ENCODE measurements at places on chromosomes 1 and 21. TPM values are rescaled to one million over a fixed set of nuclear protein-coding genes. Genes with fewer than 3 reads are reported as not detected.

Gene OR2L8
- 0.08 TPM for total RNA-seq

Gene SGIP1
- total RNA-seq, result 2.5 TPM

Gene NECTIN4
- total RNA-seq, result not detected

Gene KIF17
- 1.7 TPM for total RNA-seq

- H3K36me3 ChIP-seq, result no peaks in the 10 kb centered on the region
- H3K4me3 ChIP-seq, result no peak overlapping the region
- DNase-seq, result no peak
- no peaks in the 10 kb centered on the region for H3K27me3 ChIP-seq
- H3K4me1 ChIP-seq, result no peaks in the 10 kb centered on the region
Measured at GRCh38 chr21:42799948-42800347, 79.4 kb downstream of the WDR4 start.

DNA sequence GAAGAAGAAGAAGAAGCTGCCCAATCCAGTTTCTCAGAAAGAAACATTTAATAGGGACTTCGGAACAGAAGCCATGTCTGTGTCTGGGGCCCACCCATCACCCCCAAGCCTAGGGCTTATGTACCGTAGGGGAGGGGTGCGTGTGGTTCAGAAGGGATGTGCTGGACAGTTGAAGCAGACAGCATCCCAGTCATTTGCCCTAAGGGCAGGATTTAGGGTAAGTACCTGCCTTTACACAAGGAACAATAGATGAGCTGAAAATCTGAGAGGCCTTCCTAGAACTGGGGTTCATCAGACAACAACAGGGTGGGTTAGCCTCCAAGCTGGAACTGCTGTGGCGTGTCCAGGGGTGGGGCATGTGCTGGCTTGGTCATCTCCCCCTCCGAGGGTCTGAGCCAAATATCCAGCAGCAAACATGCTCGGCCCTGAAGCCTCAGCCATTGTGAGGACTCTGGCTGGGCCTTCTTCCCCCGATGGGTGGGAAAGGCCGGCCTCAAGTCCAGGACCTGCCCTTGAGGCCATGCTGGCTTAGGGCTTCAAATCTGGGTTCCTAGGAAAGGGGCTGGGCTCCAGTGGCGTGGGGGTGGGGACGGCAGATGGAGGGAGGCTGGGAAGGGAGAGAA, 12.1 kb downstream of the CSTB start:
- no peak for DNase-seq
- peaks cover 18% of the 10 kb centered on the region for H3K36me3 ChIP-seq
- H3K4me3 ChIP-seq, result no peak overlapping the region
- H3K27me3 ChIP-seq, result no peaks in the 10 kb centered on the region

DNA sequence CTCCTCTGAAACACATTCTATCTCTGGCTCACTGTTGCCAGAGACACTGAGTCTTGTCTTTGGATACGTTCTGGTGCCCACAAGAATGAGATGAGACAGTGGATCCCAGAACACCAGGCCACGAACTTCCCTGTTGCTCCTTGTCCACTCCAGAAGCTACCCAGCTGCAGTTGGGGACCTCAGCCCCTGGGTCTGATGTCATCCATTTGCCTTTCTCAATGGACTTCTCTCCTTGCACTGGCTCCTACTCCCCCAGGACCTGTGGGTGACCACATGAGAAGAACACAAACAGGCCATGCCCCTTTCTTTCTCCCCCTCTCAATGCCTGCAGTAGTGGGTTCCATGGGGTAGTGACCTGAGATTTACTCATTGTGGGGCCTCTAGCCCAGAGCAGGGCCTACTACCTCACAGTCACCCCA, 5.9 kb downstream of the NBPF1 start:
- H3K27ac ChIP-seq, result peak overlapping the region; percentile 65
- no peaks in the 10 kb centered on the region for H3K27me3 ChIP-seq
- peak; percentile 38 for DNase-seq
- peaks cover 37% of the 10 kb centered on the region for H3K4me1 ChIP-seq

DNA sequence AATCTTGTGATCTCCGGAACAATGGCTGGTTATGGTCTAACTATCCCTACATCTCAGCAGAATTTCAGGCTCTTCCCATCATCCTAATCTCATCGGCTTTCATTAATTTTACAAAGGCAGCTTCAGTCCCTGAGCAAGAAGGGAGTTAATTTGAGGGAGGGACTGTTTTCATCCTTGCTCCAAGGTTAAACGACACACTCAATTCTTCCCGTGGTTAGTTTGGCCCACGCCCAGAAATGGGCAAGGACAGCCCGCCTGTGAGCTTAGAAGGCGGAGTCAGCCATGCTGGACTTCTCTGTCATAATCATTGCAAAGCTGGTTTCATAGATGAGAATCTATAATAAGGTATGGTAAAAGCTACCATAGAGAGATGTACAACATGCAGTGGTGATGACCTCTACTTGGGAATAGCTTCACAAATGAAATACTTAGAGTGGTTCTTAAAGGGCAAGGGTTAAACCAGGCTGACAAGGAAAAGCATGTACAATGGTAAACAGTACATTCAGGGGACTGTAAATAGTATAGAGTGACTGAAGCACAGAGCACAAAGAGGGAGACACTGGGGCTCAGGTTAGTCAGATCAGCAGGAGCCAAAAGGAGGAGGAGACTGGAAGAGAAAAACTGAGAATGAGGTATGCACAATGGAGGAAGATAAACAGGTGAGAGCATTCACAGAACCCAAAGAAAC, 108.8 kb downstream of the SMYD3 start:
- no peak overlapping the region for H3K27ac ChIP-seq
- no peaks in the 10 kb centered on the region for H3K36me3 ChIP-seq
- no peak for DNase-seq
- no peaks in the 10 kb centered on the region for H3K27me3 ChIP-seq
- H3K4me1 ChIP-seq, result no peaks in the 10 kb centered on the region
- H3K4me3 ChIP-seq, result no peak overlapping the region

DNA sequence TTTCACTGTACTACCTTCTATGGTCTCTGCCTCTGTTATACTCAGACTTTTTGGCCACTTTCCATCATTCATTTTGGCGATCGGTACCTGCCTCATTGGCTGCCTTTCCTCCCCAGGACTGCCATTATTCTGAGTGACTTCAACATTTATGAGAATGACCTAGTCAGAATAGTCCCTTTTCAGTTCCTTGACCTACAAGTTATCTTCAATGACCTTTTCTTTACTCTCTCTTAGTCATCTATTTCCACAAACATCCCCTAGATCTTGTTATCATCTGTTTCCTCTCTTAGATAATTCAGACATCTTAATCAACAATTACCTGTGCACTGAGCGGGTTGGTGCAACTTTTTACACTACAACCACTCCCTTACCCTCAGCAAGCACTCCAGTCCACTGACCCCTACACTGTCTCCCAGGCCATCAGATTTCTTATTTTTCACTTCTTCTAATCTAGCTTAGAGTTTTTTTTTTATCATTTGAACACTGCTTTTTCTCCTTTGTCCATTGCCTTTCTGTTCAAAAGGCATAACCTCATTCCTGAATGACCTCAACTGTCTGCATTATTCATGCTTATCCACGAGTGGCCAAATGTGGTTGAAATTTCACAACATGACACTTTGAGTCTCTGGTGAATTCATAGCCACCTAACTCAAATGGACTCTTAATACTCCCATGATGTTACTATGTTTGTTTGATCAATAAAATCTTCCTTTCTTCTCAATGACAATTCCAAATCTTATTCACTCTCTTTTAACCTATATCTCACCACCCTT, 112.7 kb downstream of the HMCN1 start:
- H3K4me1 ChIP-seq, result no peaks in the 10 kb centered on the region
- no peak overlapping the region for H3K4me3 ChIP-seq
- H3K27me3 ChIP-seq, result no peaks in the 10 kb centered on the region
- no peak overlapping the region for H3K27ac ChIP-seq
- H3K36me3 ChIP-seq, result no peaks in the 10 kb centered on the region

GRCh38 chr1:100039591-100039990, 69.8 kb downstream of the SLC35A3 start:
- no peak overlapping the region for H3K4me3 ChIP-seq
- peak overlapping the region; percentile 89 for H3K27ac ChIP-seq
- H3K36me3 ChIP-seq, result no peaks in the 10 kb centered on the region
- H3K4me1 ChIP-seq, result peaks cover 5% of the 10 kb centered on the region
- H3K27me3 ChIP-seq, result no peaks in the 10 kb centered on the region

DNA sequence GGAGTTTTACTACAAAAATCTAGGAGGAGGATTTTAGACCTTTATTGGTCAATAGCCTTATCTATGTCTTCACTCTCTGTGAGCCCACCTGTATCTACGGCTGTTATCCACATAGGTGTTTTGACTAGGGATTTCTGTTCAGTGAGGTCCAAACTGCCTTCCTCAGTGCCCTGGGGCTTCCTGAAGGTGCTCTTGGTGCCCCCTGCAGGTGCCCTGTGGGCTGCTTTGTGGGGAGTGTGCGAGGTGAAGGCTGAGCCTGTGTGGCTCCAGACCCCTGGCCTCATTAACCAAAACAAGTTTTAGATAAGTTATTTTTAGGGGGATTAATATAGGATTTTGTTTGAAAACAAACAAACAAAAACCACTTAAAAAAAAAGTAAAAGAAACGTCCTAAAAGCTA, 122.5 kb downstream of the KIF26B start:
- H3K4me1 ChIP-seq, result no peaks in the 10 kb centered on the region
- H3K4me3 ChIP-seq, result no peak overlapping the region
- no peaks in the 10 kb centered on the region for H3K36me3 ChIP-seq
- H3K27me3 ChIP-seq, result no peaks in the 10 kb centered on the region
- no peak for DNase-seq

DNA sequence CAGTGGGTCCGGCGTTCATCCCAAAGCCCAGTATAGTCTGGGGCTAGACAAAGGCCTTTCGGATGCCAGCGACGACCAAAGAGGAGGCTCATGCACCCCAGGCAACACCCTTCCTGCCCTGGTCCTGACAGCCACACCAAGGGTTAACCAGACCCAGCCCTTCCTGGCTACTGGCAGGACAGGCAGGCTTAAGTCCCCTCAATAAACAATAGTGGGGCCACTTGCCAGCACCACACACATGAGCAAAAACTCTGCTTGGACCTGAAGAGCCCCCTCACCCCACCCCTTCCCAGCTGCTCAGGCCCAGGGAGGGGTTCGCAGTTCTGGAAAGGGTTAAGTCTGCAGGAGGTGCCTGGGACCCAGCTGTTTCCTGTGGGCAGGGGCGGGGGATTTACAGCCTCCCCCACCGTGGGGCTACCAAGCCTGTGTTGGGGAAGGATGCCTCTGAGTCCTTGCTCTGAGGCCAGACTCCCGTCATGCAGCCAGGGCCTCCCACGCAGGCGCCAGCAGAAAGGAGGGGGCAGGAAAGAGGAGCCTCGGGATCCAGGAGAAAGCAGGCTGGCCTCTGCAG, 18.2 kb downstream of the PHLDA3 start:
- DNase-seq, result no peak
- H3K4me3 ChIP-seq, result no peak overlapping the region
- no peaks in the 10 kb centered on the region for H3K27me3 ChIP-seq
- no peak overlapping the region for H3K27ac ChIP-seq

DNA sequence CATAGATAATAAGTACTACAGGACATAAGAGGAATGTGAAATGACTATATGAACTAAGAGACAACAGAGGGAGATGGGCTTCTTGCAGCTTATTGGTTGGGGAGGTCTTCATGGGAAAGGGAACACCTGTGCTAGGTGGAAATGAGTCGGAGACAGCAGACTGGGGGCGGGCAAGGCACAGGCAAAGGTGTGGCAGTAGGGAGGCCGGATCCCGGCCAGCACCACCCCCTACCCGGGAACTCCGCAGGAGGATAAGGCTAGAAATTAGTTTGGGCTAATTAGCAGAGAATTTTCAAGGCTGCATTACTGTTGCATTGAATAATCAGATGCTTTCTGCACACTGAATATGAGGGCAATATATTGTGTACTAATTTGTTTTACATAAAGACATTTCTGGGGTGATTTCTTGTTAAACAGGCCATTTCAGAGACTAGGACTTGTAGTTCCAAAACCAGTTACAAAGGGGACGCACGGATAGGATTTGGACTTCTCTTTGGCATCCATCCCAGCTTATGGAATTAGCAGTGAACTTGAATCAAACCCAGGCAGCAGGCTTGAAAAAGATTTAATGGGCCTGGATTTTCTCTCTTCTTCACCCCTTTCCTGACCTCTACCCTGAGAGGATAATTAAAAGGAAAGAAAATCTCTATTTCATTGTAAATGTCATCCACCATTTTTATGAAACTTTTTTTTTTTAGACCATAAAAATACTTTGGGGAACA, 2.2 kb upstream of the HUNK start:
- no peak for DNase-seq
- peaks cover 5% of the 10 kb centered on the region for H3K4me1 ChIP-seq
- H3K4me3 ChIP-seq, result no peak overlapping the region
- no peaks in the 10 kb centered on the region for H3K36me3 ChIP-seq

DNA sequence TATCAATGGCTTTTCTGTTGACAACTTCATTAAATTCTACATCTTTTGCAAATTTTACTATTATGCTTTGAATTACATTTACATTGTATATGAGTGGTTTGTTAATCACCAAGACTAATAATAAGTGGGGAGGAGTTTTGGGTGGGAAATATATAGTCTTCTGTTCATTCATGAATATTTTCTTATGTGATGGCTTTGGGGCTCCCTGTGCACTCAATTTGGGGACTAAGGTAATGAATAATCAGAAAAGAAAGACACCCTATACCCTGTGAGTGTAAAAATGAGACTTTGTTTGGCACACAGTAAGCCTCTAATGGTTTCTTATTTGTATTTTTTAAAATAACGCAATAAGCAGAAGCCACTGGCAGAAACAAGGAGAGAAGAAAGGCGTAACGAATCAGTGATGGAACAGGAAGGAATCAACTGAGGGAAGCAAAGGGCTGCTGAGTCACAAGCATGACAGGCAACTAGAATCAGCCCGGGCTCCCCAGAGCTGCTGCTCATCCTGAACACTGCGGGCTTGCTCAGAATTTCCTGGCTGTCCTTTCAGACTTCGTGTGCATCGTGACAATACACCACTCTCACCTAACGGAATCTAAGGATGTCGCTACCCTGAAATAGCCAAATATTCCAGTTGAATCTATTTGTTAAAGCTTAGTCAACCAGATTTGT, 20.8 kb upstream of the RGS2 start:
- no peaks in the 10 kb centered on the region for H3K27me3 ChIP-seq
- no peak overlapping the region for H3K27ac ChIP-seq
- no peak for DNase-seq
- H3K36me3 ChIP-seq, result no peaks in the 10 kb centered on the region
- no peak overlapping the region for H3K4me3 ChIP-seq

- DNase-seq, result no peak
- no peak overlapping the region for H3K27ac ChIP-seq
- H3K36me3 ChIP-seq, result no peaks in the 10 kb centered on the region
- H3K4me1 ChIP-seq, result no peaks in the 10 kb centered on the region
Measured at GRCh38 chr1:176577646-176578197, 114.7 kb downstream of the PAPPA2 start.

GRCh38 chr21:29224006-29224405, 74.7 kb upstream of the BACH1 start:
- H3K4me1 ChIP-seq, result no peaks in the 10 kb centered on the region
- no peak overlapping the region for H3K27ac ChIP-seq
- no peaks in the 10 kb centered on the region for H3K27me3 ChIP-seq
- no peaks in the 10 kb centered on the region for H3K36me3 ChIP-seq

DNA sequence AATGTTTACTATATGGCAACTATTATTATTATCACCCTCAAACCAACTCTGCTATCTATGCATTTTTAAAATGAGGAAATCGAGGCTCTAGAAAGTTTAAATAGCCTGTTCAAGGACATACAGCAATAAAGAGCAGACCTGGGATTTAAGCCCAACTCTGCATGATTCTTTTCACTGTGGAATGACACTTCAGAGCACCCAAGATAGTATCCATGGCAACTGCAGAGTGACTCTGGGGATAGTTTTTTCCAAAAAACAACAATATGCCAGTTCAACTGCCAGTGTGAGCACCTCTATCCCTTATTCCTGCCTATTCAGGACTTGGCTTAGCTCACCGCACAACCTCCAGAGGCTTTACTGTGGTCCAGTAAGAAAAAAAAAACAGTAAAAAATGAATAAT, 293.9 kb downstream of the BRINP2 start:
- no peak overlapping the region for H3K27ac ChIP-seq
- no peak for DNase-seq
- H3K4me3 ChIP-seq, result no peak overlapping the region
- H3K27me3 ChIP-seq, result no peaks in the 10 kb centered on the region
- no peaks in the 10 kb centered on the region for H3K36me3 ChIP-seq
- H3K4me1 ChIP-seq, result no peaks in the 10 kb centered on the region
